ENCODE measurements at places on chromosomes 11 and 22. TPM values are rescaled to one million over a fixed set of nuclear protein-coding genes. Genes with fewer than 3 reads are reported as not detected.

- no peak for DNase-seq
Measured at GRCh38 chr11:122248131-122248530, 132.1 kb upstream of the BLID start.

GRCh38 chr11:111693224-111693937 is 72.8 kb downstream of the PPP2R1B start:
- no peak for DNase-seq

GRCh38 chr11:85685125-85685819 is 723 bp downstream of the CCDC89 start:
- DNase-seq, result peak; percentile 37

Gene PLEKHB1
- total RNA-seq, result 6.9 TPM

- DNase-seq, result peak; percentile 58
Measured at GRCh38 chr11:69101115-69101791, 52.5 kb downstream of the TPCN2 start.

GRCh38 chr11:96211436-96211835 is 131.6 kb downstream of the MAML2 start:
- DNase-seq, result no peak

DNA sequence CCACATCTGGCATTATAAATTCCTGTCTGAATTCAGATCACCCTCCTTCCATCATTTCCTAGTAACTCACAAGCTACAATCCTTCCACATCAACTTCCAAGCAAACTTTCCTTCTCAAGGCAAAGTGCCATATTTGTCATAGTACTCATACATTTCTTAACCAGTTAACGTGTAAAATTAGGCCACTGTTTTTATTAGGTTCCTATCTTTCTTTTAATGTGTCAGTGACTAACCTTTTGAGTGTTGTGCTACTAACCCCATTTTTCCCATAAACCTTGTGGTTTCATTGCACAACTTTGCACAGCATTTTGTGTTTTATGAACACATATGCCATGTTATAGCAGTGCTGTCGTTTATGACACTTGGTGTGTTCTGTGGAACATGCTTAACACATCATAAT is 90.1 kb downstream of the KIF18A start:
- DNase-seq, result no peak

Gene PANX3
- not detected for total RNA-seq

Gene CHADL
- total RNA-seq, result not detected

Gene CD82
- 24.3 TPM for total RNA-seq

DNA sequence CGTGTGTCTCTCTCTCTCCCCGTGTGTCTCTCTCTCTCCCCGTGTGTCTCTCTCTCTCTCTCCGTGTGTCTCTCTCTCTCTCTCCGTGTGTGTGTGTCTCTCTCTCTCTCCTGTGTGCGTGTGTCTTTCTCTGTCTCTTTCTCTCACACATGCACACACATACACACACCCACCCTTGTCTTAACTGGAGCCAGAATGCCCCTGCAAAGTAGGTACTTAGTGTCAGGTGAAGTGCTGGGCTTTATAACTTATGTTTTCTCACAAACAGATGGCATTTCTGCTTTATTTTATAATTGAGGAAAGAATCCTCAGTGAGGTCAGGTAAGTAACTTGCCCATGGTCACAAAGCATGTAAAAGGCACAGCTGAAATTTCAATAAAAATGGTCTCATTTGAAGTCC is 106.0 kb downstream of the CSNK2A3 start:
- no peak for DNase-seq

DNA sequence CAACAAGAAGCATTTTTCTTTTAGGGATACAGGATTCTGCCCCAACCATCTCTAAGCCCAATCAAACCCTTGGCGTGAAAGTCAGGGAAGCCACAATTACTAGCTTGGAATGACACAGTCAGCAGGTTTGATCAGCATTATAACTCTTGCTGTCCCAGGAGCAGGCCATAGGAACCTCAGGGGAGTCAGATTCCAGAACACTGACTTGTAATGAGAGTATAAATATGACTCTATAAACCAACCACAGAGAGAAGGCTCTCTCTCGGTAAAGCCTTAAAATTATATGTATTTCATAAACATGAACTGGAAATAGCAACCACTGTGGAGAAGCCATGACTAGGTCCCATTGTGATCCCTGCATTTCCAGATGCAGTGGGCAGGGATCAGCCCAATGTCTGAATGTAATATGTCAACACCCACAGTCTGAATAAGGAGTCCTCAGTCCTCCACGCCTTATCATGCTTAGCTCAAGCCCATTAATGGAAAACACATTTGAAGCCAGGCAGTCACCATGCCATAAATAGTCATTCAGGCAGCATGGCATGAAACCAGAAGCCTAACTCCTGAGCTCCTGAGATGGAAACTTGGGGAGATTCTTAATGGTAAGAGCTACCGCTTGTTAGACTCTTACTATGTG is 99.1 kb upstream of the MTNR1B start:
- DNase-seq, result no peak

Gene CDON
- 207 TPM for total RNA-seq

GRCh38 chr22:30301995-30302809 is 12.9 kb upstream of the CASTOR1 start:
- no peak for DNase-seq

Gene TMEM45B
- total RNA-seq, result 0.18 TPM

GRCh38 chr22:24410110-24410856 is 17.1 kb upstream of the ADORA2A start:
- DNase-seq, result no peak

DNA sequence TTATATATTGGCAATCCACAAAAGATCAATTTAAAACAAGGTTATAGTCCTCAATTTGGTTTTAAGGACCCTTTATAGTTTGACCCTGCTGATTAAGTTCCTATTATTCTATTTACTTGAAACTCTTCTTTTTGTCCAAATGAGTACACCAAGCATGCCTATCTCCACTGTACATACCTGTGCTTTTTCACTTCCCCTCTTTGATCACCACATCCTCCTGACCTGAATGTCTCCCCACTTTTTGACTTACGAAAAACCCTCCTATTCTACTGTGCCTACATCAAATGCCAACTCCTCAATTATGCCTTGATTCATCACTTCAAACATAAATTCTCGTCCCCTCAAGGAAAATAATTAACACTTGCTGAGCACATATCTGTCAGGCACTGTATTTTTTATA is 113.5 kb downstream of the SOX6 start:
- DNase-seq, result no peak

DNA sequence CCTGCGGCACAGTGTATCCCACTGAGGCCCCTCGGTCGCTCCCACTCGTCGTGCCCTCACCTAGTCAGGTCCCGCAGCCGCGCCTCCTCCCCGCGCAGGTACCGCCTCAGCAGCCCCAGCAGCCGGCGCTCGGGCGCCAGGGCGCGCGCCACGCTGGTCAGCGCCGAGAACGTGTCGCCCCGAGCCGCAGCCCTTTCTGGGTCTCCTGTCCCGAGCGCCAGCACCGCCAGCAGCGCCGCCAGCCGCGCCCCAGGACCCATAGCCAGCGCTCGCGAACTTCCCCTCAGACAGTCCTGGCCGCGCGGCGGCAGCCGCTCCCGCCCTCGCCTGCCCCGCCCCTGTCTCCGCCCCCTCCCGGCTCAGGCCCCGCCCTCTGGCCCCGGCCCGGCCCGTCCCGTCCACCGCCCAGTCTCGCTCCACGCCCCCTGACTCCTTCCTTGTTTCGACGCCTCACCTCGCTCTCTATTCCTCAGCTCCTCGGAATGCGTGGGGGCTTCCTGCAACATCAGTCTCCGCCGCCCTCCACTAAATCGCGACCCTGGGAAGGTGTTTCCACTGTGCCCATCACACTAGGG is at the start of gene P4HA3:
P4HA3 (minus strand) TSS at position 289 of the 575 bp plus-strand sequence; CDS start at position 260, 29 bp downstream.
- peak; percentile 49 for DNase-seq

Gene OR5M10
- not detected for total RNA-seq

Gene TTC36
- 1.8 TPM for total RNA-seq

Gene OR8G1
- not detected for total RNA-seq

- peak; percentile 57 for DNase-seq
Measured at GRCh38 chr11:35907648-35908431, 36.0 kb upstream of the LDLRAD3 start.

DNA sequence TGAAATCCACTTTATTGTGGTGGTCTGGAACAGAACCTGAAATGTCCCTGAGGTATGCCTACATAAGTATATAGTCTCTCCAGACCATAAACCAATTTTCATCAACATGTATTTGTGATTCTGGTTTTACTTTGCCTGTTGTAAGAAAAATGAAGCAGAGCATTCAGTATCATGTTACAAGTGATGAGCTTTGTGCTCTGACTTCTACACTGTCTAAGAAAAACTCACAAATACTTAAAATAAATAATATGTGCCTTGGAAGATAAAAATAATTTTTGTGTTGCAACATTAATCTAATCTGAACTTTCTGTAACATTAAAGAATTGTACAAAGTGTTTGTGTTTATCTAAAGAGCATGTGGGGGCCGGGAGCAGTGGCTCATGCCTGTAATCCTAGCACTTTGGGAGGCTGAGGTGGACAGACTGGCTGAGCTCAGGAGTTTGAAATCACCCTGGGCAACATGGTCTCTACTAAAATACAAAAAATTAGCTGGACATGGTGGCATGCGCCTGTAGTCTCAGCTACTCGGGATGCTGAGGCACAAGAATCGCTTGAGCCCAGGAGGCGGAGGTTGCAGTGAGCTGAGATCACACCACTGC is 219.5 kb downstream of the SOX6 start:
- no peak for DNase-seq

Gene VPREB1
- total RNA-seq, result not detected

GRCh38 chr11:70124321-70125000 is 46.3 kb downstream of the ANO1 start:
- peak; percentile 59 for DNase-seq

- peak; percentile 82 for DNase-seq
Measured at GRCh38 chr11:61860054-61860903, 31.1 kb downstream of the FADS3 start.

- DNase-seq, result no peak
Measured at GRCh38 chr11:62830904-62831519, 839 bp downstream of the STX5 start.

DNA sequence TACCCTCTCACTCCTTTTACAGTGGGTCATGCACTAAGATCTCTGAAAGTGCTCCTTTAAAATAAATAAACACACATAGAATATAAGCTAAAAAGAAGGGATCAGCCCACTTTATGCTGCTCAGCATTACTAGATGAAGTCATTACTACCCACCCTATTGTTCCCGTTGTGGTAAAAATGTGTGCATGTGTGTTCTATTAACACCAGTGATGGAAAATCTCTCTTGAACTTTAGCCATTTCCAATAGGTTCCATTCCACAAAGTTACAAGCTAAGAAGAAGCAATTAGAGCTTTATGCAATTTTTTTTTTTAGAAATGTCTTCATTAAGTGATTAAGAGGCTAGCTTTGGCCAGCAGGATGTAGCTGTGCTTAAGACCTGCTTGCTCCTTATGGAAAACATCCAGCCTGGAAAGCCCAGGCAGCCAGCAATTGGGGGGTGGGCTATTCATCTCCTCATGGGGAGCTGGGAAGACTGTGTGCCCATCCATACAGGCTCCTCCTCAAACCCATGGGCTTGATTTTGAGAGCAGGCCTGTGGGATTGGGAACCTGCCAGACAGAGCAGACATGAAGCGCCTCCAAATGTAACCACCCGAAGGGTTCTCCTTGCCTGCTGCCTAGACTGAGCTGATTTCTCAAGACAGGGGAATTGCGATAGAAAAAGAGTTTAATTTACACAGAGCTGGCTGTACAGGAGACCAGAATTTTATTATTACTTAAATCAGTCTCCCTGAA is 92.9 kb upstream of the PARVA start:
- DNase-seq, result no peak

DNA sequence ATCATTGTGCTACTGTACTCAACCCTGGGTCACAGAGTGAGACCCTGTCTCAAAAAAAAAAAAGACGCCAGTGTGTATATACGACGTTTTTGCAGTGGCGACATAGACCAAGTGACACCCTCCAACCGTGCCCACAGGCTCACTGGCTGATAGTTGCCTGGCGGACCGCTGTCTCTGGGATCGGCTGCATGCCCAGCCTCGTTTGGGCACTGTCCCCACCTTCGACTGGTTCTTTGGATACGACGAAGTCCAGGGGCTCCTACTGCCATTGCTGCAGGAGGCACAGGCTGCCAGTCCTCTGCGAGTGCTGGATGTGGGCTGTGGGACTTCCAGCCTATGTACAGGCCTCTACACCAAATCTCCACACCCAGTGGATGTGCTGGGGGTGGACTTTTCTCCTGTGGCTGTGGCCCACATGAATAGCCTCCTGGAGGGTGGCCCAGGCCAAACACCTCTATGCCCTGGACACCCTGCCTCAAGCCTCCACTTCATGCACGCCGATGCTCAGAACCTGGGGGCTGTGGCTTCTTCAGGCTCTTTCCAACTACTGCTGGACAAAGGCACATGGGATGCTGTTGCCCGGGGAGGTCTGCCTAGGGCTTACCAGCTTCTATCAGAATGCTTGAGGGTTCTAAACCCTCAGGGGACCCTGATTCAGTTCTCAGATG is 1.3 kb downstream of the CSKMT start:
- DNase-seq, result no peak

All from uterus (tissue), 4 donors.